Colonic mucosa (tissue), 4 donors: ENCODE measurements at places on chromosomes 2 and 18.
A peak's percentile ranks its signal among the peaks of the same experiment; 100 is the strongest.

DNA sequence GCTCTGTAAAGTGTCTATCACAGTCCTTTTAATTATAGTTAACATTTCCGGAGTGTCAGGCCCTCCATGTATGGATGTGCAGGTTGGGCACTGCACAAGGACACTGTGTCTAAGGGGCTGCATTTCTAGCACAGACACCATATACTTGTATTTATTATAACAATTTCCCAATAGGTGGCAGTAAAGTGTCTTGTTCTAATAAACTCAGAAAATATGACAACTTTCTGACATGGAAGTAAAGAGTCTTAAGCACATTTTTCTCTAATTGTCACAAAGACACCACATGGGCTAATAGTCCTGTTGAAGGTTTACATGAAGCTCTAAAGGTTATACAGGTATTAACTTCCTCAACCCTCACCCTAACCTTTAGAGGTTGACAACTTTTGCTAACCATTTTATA lies 156.6 kb downstream of the DYSF start:
- peak; percentile 2 for DNase-seq

- no peak for DNase-seq
These were observed 2.2 kb upstream of the SERTAD2 start for GRCh38 chr2:64655873-64656272.

DNA sequence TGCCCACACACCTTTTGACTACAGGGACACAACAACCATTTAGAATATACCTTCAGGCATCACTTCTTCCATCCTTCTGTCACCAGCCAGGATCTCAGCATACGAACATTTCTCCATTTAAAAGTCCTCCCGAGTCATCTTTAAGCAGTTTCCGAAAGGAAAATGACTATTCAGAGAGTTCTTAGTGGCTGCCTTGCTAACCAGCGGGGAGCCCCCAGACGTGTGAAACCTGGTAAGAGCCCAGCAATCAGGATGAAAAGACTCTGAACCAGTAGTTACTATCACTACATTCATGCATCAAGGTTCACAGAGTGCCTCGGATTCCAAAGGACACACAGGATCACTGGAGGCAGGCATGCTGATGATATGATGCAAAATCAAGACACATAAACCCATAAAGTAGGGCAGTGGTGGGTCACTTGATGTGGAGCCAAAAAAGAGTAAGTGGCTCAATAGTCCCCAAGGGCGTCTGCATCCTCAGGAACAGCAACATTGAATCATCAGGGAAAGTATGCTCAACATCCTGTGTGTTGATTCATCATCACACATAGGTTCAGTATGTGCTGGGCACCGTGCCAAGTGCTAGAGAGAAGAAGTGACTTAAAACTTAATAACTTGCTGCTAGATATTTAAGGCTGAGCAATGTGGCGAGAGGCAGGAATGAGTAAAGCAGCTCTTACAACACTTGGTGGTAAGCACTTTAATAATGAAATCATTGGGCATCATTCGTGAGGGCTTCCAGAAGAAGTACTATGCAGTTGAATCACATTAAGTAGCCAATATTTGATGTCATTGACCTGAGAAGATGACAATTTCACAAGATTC lies 4.4 kb downstream of the CCL20 start:
- DNase-seq = peak; percentile 79

GRCh38 chr2:189350540-189351209 lies 90.6 kb upstream of the WDR75 start:
- DNase-seq = no peak

GRCh38 chr2:222440673-222441422 lies 16.5 kb downstream of the SGPP2 start:
- no peak for DNase-seq

DNA sequence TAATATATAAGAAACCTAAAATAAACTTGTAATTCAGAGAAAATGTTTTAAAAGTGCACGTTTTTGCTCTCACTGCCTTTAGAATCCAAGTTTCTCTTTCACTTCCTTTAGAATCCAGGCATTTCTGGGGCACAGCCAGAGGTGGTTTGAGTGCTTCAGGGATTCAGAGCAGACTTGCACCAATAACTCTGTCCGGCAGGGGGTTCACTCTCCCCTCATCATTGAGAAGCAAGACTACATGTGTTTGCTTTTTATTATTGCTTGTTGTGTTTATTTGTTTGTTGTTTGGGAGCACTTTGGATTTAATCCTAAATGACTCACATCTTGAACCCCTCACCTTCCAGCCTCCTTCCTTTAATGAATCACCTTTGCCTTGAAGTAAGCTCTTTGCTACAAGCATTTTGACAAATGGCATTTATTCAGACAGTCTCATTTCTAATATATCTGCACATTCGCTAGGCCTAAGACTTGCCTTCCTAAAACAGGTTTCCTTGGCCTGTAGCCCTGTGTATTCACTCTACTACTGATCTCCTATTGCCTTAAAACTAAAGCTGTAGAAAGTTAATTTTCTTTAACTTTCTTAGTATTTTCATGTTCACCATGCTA lies 233.5 kb upstream of the ATP5MC3 start:
- peak; percentile 36 for DNase-seq

- no peak for DNase-seq
These were observed 103.0 kb downstream of the CD226 start for GRCh38 chr18:69844656-69845055.

GRCh38 chr2:24050041-24050979 lies 769 bp downstream of the FKBP1B start:
- peak; percentile 28 for DNase-seq

DNA sequence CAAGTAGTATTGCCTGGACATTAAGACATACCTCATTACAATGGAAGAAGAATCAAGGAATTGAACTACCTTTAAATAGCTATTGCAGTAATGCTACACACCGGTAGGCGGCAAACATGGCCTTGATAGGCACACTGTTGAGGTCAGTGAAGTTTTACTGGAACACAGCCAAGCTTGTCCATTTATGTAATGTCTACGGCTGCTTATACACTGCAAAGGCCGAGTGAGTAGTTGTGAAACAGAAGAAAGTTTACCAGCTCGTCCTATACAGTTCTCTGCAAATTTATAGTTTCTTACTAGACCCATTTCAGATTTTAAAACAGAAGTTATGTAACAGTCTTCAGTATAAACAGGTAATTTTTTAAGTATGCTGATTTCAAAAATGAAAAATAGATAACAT lies 38.8 kb downstream of the PPP4R1 start:
- DNase-seq = peak; percentile 86

DNA sequence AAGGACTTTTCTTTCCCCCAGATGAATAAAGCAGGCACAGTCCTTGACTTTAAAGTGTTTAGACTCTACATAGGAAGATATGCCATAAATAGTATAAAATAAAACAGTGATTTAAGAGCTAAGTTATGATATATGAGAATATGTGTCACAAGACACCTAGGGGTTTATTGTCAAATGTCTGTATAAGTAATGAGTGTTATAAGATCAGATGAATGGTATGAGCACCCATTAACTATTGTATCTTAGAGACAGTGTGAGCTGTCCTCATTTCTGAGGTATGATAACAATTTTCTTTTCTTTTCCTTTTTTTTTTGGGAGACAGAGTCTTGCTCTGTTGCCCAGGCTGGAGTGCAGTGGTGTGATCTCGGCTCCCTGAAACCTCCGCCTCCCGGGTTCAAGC lies 365.3 kb downstream of the RND3 start:
- no peak for DNase-seq

- no peak for DNase-seq
These were observed 22.7 kb upstream of the DOCK10 start for GRCh38 chr2:225064928-225065327.

DNA sequence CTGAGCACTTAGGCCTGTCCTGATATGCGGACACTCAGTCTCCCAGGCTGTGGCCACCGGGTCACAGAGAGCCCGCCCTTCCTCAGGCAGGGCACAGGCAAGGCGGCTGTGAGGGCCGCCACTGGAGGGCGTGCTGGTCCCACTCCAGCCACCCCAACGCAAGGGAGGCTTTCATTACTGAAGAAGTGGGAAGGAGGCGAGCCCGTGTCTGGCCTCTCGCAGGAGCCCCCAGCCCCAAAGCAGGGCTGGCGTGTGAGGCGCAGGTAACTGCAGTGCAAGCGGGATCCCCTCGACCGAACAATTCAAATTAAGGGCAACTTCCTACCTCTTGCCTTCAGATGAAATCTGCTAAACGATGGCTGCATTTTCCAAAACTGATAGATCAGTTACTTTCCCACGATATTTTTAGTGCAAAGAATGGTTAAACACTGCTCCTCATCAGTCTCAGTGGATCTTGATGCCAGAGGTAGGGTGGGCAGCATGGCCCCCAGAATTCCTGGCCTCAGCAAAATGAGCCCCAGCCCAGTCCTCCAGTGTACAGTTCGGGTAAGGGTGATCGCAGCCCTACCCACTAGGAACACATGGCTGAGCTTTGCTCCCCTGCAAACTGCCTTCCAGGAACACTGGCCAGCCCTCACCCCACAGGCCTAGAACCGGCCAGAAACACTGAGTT lies 97.2 kb downstream of the SEPTIN10 start:
- peak; percentile 70 for DNase-seq

DNA sequence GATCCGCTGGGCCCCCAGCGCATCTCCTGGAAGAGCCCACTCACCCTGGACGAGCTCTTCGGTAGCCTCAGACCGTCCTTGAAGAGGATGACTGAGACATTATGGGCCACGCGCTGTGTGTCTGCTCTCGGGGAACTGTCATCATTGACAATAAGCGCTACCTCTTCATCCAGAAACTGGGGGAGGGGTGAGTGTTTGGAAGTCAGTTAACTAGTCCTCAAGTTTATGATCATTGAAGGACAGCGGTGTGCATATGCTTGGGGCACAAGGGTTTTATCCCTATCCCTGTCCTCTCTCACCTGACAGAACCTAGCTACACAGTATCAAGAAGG lies 586 bp downstream of the STK16 start:
- peak; percentile 46 for DNase-seq

DNA sequence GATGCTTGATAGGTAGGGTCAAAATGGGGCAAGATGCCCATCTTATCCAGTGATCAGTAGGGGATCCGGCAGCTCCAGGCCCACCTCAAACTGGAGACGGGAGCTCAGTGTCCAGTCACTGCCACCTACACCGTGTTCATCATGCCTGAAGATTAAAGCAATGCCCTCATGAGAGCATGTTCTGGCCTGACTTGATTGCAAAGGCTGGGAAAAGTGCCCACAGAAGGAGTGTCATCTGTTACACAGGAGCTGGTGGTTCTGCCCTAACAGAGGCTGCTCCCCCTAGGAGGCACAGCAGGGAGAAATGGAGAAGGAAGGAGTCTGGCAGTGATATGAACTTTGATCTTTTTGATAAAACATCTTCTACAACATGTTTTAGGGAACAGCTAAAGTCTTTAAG lies 92.3 kb downstream of the CCBE1 start:
- DNase-seq = no peak

DNA sequence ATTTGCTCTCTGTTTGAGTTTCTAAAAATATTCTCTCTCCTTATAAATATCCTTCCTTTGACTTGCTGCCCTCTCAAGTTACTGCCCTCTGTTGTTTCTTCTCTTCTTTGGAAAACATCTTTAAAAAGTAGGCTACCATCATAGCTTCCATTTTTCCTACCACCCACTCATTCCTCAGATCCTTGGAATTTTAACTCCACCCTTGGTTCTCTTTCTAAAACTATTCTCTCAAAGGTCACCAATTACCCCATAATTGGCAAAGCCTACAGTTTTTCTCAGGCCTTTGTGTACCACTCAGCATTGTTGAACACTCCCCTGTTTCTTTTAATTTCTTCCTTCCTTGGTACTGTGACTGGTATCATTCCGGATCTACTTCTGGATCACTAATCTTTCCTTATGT lies 43.0 kb upstream of the ITGAV start:
- no peak for DNase-seq

GRCh38 chr2:229564300-229564907 lies 150.0 kb downstream of the DNER start:
- DNase-seq = no peak

GRCh38 chr2:159326569-159327255 lies 40.2 kb upstream of the WDSUB1 start:
- DNase-seq = no peak

DNA sequence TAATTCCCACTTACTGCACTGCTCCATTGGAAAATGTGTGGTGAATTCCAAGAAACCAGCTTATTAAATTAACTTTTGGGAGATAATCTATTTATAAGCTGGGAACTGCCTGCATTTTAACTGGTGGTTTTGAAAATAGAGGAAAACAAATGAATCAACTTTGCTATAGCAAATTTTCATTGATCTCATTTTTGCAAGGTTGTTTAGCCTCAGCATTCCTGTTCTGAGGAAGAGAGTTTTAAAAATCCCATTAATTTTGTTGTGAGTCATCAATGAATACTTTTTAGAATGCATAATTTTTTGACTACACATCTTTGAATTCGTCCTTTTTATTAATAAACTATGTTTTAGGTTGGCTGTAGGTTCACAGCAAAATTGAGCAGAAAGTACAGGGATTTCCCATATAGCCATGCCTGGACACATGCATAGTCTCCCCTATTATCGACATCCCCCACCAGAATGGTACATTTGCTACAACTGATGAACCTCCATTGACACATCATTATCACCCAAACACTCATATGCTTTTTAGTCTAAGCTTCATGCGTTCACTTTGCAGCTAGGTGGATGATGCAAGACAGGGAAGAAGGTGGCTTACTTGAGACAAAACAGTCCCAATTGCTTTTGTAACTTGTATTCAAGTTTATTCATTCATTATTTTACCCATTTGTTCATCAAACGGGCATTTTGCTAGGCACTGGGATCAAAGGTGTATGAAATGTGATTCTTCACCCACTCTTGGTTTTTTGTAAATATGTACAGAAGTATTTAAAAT lies 106.9 kb downstream of the ZNF521 start:
- DNase-seq = no peak
